Activated T-helper 1 cell treated with anti-CD3 and anti-CD28 coated beads, Interleukin-12 subunit alpha, Interleukin-12 subunit beta, Interleukin-2, Interleukin-4 antibody, amounts not matched to agents 30 ng/mL and 10 ng/mL and 1 ng/mL, durations not matched to agents 14 hours and 24 hours and 36 hours (primary cell): ENCODE measurements at places on chromosomes 4 and X.
A peak's percentile ranks its signal among the peaks of the same experiment; 100 is the strongest.

DNA sequence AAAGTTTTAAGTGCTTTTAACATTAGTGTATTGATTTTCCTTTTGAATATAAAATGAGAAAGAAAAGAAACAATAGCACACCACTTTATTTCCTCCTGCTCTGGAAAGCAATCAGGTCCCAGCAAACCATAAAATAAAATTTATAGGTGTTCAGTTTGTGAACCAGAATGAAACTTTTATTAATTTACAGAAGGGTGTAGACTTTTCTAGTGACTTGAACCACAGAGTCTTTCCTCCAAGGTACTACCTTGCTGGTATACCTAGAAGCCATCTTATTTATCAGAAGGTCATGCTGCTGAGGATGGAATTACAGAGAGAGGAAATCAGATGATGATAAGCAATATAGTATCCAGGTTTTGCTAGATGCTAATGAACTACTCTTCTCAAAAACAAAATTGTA, 27.6 kb upstream of the RPS6KA3 start:
- H3K36me3 ChIP-seq, result no peaks in the 10 kb centered on the region
- no peak overlapping the region for H3K27ac ChIP-seq
- H3K27me3 ChIP-seq, result peaks cover 18% of the 10 kb centered on the region

DNA sequence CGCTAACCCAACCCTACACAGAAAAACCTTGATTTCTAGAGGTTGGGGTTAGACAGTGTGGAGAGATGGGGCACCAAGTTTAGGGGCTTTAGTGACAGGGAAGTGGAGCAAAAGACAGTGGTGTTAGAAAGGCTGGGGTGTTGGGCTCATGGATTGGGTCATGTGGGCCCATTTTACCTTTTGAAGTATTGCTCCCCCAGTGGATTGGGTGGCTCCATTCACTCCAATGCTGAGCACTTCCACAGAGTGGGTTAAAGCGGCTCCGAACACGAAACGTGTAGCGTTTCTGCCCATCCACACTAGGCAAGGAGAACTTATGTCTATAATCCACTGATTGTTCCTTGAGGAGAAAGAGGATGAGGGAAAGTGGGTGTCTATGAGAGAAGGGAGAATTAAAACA, 2.3 kb downstream of the IL2RG start:
- no peak for DNase-seq
- H3K36me3 ChIP-seq, result peaks cover 61% of the 10 kb centered on the region
- peak overlapping the region; percentile 99 for H3K4me3 ChIP-seq
- no peaks in the 10 kb centered on the region for H3K27me3 ChIP-seq
- peaks cover 64% of the 10 kb centered on the region for H3K4me1 ChIP-seq

DNA sequence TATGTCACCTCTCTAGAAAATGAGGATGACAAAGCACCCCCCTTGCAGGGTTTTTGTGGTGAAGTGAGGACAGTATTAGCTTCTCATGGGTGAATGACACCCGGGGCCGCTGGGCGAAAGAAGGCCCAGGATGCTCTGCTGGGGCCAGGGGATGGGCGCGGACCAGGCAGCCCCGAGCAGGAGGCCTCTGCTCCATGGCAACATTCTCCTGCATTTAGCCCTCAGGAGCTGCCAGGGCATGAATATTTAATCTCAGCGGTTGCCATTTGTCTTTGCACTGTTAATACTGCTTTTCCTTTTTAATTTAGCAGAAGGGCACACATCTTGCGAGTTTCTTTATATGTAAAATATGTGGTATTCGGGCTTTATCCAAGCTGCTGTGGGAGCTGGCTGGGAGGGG, 30.3 kb upstream of the PSAPL1 start:
- no peak for DNase-seq
- no peaks in the 10 kb centered on the region for H3K36me3 ChIP-seq
- no peaks in the 10 kb centered on the region for H3K27me3 ChIP-seq
- no peaks in the 10 kb centered on the region for H3K4me1 ChIP-seq
- H3K4me3 ChIP-seq, result no peak overlapping the region

DNA sequence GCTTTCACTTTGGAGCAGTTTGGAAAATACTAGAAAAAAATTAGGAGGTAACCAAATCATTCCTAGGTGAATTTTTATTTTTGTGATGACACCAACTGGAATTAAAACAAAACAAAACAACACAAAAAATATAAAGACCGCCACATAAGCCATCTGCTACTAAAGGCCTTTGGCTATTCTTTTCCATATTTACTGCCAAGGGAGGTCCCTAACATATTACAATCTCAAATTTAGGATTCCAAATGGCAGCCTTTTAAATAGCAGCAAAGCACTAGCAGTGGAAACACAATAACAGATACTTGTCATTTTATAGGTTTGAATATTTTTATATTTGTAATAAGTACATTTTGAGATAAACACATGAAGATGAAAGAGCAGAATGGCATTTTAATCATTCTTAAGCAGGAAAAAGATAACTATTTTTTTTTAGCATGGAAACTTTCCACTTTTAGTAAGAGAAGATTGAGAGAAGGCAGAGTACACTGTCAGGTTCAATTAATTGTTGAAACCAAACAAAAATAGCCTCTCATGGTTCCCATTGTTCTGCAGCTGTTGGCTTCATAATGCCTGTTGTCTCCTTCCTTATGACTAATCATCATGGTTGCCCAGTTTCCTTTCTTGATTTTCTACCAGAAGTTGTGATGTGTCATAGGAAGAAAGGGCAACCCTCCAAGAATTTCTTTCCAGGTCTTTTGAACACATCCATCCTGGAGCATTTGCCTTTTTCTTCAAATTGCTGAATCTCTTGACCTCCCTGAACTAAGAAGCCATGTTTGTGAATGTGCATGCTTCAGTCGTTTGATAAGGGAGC, 219.0 kb upstream of the EMCN start:
- no peak overlapping the region for H3K4me3 ChIP-seq
- H3K27me3 ChIP-seq, result peaks cover 6% of the 10 kb centered on the region
- H3K27ac ChIP-seq, result no peak overlapping the region
- H3K4me1 ChIP-seq, result no peaks in the 10 kb centered on the region

DNA sequence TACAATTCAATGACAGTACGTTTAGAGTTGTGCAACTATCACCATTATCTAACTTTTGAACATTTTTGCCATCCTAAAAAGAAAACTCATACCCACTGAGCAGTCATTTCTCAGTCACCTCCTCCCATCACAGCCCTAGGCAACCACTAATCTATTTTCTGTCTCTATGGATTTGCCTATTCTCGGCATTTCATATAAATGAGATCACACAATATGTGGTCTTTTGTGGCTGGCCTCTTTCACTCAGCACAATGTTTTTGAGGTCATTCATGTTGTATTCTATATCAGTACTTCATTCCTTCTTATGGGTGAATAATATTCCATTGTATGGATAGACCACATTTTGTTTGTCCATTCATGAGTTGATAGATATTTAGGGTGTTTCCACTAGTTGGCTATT, 103.0 kb downstream of the PPEF1 start:
- H3K36me3 ChIP-seq, result no peaks in the 10 kb centered on the region
- H3K27ac ChIP-seq, result no peak overlapping the region
- no peak overlapping the region for H3K4me3 ChIP-seq
- no peak for DNase-seq

DNA sequence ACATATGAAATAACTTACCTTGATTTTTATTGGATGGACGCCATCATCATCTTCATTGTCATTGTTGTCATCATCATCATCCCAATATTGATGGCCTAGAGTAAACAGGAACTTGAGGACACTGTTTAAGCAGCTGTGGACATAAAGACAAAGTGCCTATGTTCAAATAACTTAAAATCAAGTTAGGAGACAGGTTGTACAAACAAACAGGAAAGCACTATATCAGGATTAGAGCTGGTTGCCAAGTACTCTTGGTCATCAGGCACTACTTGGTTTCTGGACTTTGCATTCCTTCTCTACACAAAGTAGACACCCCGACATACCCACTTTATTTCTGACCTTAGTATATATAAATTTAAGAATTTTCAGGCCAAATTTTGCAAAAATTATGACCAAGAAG, 608.6 kb downstream of the KLHL13 start:
- H3K4me1 ChIP-seq, result no peaks in the 10 kb centered on the region
- H3K27me3 ChIP-seq, result no peaks in the 10 kb centered on the region
- H3K36me3 ChIP-seq, result no peaks in the 10 kb centered on the region
- H3K4me3 ChIP-seq, result no peak overlapping the region

DNA sequence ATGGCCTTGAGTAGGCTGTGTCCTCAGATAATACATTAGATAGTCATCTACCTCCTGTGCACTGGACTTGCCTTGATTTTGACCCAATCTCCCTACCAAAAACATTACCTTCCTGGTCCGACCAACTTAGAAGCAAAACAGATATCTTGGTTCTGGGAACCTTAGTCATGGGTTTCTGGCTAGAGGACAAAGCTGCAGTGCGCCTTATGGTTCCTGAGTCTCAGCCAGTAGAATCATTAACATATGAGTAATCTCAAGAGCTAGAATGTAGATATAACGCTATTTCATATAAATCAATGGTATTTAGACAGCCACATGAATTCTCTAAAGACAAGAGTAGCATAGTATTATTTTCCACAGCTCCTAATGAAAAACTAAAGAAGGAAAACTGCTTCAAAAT, 83.1 kb downstream of the GRIA3 start:
- no peak overlapping the region for H3K4me3 ChIP-seq
- DNase-seq, result no peak
- H3K27me3 ChIP-seq, result no peaks in the 10 kb centered on the region
- H3K36me3 ChIP-seq, result no peaks in the 10 kb centered on the region

GRCh38 chr4:176565049-176565448, 227.7 kb downstream of the VEGFC start:
- H3K27me3 ChIP-seq, result no peaks in the 10 kb centered on the region
- DNase-seq, result no peak
- no peaks in the 10 kb centered on the region for H3K4me1 ChIP-seq

DNA sequence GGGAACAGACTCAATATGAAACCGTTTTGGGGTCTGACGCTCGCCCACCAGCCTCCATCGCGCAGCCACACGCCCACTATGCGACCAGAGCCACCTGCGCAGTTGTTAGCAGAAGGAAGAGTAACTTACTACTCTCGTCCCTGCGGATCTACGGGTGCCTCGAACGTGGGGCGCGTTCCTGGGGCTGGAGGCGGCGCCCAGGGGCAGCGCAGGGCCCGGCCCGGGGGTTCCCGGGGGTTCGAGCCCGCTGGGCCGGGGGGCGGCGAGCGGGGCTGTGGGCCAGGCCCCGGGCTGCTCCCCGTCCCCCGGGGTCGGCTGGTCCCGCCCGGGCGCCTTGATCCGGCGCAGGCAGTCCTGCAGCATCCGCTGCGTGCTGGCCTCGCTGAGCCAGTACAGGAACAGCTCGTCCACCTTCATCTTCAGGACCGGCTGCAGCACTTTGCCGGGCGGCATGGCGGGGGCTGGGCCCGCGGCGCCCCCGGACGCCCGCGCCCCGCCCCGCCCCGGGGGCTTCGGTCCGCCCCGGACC, 404 bp downstream of the PPP2R3B start:
- no peaks in the 10 kb centered on the region for H3K36me3 ChIP-seq
- peak overlapping the region; percentile 71 for H3K27ac ChIP-seq
- H3K4me1 ChIP-seq, result peaks cover 9% of the 10 kb centered on the region
- DNase-seq, result peak; percentile 14

- no peak overlapping the region for H3K27ac ChIP-seq
- no peaks in the 10 kb centered on the region for H3K4me1 ChIP-seq
- H3K4me3 ChIP-seq, result no peak overlapping the region
- DNase-seq, result no peak
- H3K36me3 ChIP-seq, result no peaks in the 10 kb centered on the region
- no peaks in the 10 kb centered on the region for H3K27me3 ChIP-seq
These were observed 47.4 kb upstream of the ZNF518B start for GRCh38 chr4:10504570-10505179.

GRCh38 chrX:153469811-153470410, 465 bp downstream of the HAUS7 start:
- H3K4me1 ChIP-seq, result no peaks in the 10 kb centered on the region
- H3K36me3 ChIP-seq, result peaks cover 6% of the 10 kb centered on the region
- H3K27ac ChIP-seq, result peak overlapping the region; percentile 80
- no peaks in the 10 kb centered on the region for H3K27me3 ChIP-seq
- H3K4me3 ChIP-seq, result peak overlapping the region; percentile 85

DNA sequence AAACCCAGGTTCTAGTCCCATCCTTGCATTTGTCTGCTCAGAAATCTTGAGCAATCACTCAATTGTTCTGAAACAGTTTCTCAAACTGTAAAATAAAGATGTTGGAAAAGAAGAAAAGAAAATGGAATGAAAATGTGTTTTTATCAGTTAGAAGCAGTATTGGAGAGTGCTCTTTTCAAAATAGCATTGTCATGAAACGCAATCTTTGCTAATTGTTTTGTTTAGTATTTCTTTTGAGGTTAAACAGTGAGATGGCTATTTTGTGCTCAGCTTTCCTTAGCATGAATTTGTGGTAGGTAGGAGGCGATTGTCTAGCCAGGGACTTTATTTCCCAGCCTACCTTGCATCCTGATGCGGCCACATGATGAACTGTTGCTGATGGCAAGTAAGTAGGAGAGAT, 10.6 kb upstream of the HPF1 start:
- peaks cover 7% of the 10 kb centered on the region for H3K4me1 ChIP-seq
- peaks cover 6% of the 10 kb centered on the region for H3K27me3 ChIP-seq
- no peaks in the 10 kb centered on the region for H3K36me3 ChIP-seq
- DNase-seq, result no peak
- no peak overlapping the region for H3K4me3 ChIP-seq

GRCh38 chr4:57763070-57763469, 652.9 kb upstream of the IGFBP7 start:
- no peak for DNase-seq
- no peak overlapping the region for H3K4me3 ChIP-seq
- H3K36me3 ChIP-seq, result no peaks in the 10 kb centered on the region
